Mesenchymal stem cell (in vitro differentiated cells and primary cell): ENCODE measurements at places on chromosomes 6 and 20.

DNA sequence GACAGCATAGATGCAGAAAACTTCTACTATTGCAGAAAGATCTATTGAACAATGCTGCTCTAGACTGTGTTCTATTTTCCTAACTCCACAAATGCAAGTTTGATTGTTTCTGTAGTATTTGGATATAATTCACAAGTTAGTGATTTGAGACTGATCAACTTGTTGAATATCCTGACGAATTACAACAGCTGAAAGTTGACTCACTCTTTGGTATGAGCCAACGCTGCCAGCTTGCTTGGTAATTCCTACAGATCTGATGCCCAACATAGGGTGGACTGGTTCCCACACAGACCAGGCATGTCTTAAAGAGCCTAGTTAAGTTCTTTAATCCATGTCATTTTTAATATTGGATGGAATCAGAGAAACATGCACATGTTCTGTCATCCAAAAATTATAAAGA lies 231.0 kb upstream of the RAB32 start:
- no peak for DNase-seq

- no peak for DNase-seq
Measured at GRCh38 chr20:5859608-5860007, 90.7 kb downstream of the TRMT6 start.

DNA sequence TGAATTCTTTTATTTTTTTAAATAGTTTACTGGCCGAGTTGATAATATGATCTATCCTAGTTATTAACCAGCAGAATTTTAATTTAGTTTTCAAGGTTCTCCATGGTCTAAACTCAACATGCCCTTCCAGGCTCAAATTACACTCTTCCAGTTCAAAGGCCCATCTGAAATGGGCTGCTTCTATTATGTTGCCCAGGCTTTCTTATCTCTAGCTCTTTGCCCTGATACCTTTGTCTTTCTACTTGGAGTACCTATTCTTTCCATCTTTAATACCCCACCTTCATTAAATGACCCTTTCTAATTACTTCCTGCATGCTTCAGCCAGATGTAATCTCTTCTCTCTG lies 541.2 kb upstream of the FLRT3 start:
- no peak for DNase-seq

DNA sequence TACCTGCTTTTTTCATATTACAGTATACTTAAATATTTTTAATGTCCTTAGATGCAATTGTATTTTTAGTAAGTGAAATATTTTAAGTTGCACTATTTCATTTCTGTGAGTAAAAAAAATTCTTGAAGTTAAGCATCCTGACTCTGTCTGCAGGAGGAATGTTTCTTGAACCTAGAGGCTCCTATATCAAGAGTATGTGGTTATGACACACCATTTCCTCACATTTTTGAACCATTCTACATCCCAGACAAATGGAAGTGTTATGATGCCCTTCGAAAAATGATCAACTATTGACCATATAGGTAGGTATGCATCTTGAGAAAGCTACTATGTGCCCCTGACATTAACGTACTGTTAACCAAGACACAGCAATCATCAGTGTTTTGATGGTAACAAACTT lies 237.0 kb downstream of the BCKDHB start:
- no peak for DNase-seq

DNA sequence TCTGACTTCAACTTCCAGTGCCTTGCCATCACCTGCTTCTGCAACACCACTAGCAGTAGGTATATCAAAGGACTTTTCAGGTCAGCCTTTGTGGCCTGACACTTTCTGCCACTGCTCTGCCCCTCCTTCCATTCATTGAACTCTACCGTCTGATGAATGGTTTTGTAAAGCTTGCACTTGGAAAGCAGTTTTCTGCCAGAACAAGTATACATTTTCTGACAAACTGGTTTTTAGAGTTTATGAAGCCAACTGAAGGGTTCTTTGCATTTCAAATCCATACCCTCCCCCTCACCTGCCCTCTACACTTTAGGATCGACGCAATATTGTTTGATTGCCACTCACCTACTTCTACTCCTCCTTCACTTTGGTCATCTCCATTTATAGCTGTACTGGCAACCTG lies 603.1 kb downstream of the HACE1 start:
- no peak for DNase-seq

DNA sequence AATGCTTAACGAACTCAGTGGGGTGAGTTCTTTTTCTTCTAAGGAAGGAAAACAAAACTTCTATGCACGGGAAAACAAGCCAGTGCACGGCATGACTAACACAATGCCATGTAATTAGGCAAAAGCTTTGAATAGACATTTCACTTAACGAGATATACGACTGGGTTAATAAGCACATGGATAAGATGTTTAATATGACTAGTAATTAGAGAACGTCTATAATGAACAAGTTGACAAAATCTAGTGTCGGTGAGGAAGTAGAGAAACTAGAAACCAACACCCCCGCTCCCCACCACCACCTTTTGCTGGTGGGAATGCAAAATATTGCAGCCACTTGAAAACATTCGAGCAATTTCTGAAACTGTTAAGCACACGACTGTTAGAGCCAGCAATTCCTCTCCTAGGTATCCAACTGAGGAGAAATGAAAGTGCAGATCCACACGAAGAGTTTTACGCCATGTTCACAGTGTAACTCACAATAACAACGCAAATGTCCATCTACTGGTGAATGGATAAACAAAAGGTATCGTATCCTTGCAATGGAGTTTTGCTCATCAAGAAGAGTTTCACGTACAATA lies 644.9 kb upstream of the AGPAT4 start:
- no peak for DNase-seq

- DNase-seq: peak; percentile 56
Measured at GRCh38 chr6:2196079-2196679, 49.2 kb downstream of the GMDS start.

- no peak for DNase-seq
Measured at GRCh38 chr6:14353281-14353680, 235.7 kb downstream of the CD83 start.
